IMR-90 (cell line): ENCODE measurements at places on chromosomes 2 and 18. TPM values are rescaled to one million over a fixed set of nuclear protein-coding genes. Genes with fewer than 3 reads are reported as not detected.

Gene DSC1
- not detected in 2 replicates for total RNA-seq

Gene GPR155
- total RNA-seq = 3.4 and 4.4 TPM in 2 replicates

DNA sequence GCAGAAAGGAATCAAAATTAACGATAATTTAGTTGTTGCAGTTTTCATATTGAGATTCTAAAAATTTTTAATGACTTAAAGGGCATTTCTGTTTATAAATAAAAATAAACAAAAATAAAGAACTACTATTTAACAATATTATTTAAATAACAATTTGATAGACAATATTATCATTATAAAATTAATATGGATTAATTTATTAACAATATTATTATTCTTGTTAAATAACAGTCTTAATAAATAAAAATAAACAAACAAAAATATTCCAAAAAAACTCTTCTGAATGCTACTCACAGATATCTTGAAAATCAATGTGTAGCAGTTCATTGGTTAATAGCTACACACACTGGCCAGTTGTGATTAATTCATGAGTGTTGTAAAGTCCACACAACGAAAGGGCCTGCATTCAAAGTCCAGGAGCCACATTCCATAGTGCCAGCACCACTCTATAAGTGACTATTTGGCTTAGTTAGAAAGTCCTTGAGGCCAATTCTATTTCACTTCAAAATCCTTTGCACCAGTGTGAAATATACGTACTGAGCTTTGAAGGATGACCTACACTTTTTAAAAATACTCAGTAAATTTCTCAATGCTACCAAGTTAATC lies 117.1 kb downstream of the ZNF521 start:
- no peak for DNase-seq

DNA sequence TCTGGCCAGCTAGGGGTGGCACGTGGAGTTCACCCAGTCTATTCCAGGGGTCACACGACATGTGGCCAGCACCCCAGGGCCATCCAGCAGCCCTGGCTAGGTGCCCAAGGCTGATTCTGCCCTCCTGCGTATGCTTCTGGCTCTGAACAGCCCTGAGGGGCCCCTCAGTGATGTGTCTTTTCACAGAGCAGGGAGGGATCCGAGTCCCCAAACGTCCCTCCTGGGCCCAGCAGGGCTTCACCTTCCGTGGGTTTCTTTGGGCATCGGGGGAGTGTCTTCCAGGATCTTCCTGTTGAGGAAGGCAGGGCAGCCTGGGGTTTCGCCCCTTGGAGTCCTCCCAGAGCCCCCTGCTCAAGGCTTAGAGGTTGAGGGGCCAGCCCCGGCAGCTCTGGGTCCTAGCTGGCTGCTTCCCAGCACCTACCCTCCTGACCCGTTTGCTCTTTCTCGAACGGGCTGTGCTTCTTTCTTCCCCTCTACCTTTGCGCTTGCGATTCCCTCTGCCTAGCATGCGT lies 165.9 kb downstream of the DYSF start:
- DNase-seq = no peak

- DNase-seq = no peak
Observed at GRCh38 chr2:64145119-64145518, 899 bp upstream of the PELI1 start.

GRCh38 chr2:167028503-167028902 lies 140.2 kb downstream of the XIRP2 start:
- no peak for DNase-seq
